Cerebellar cortex (tissue), 1 donor: ENCODE measurements at places on chromosomes 11 and 22.

DNA sequence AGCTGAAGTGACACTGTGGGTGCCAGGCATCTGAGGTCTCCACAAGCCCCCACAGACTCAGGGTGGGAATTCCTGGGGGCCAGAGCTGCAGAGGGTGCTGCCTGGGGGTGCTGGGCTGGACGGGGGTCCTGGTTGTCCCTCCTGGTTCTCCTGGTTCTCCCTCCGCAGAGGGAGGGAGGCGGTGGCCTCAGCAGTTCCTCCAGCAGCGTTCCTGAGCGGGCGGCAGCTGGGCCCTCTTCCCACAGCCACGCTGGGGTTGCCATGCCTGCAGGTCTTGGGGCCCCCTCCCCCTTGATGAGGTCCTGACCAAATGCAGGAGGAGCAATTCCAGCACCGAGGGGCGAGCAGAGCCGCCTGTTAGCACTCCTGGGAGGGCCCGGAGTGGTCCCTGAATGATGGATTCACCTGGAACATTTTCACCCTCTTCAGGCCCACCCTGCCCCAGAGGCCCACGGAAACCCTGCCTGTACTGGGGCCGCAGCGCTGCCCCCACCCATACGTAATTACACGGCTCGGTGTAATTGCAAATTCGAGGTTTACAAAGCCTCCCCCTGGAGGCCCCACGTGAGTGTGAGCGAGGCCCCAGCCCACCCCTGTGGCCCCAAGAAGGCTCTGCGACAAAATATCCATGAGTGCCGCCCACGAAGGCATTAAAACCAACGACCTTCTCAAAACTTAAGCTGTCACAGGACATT, 635 bp downstream of the C11orf21 start:
- DNase-seq: no peak

DNA sequence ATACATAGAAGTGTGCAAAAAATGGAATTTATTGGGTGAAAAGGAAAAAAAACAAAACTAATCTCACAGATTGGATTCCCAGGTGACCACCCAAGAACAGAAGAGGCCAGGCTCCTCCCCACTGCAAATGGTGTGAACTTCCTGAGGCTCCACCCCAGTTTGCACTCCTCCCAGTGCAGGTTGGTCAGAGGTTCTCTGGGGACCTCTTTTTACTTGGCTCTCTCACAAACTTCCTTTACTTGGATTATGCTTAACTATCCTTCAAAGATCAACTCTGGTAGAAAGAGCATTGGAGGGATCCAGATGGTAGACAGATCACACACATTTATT, 138.9 kb upstream of the CCDC90B start:
- no peak for DNase-seq

- DNase-seq: no peak
Measured at GRCh38 chr11:19244621-19245020, 3.9 kb upstream of the E2F8 start.

- DNase-seq: no peak
Measured at GRCh38 chr11:32435152-32435480, 223 bp downstream of the WT1 start.

- DNase-seq: no peak
Measured at GRCh38 chr11:64556044-64556720, 34.8 kb upstream of the SLC22A12 start.
